ENCODE measurements at places on chromosomes 7 and 10.

DNA sequence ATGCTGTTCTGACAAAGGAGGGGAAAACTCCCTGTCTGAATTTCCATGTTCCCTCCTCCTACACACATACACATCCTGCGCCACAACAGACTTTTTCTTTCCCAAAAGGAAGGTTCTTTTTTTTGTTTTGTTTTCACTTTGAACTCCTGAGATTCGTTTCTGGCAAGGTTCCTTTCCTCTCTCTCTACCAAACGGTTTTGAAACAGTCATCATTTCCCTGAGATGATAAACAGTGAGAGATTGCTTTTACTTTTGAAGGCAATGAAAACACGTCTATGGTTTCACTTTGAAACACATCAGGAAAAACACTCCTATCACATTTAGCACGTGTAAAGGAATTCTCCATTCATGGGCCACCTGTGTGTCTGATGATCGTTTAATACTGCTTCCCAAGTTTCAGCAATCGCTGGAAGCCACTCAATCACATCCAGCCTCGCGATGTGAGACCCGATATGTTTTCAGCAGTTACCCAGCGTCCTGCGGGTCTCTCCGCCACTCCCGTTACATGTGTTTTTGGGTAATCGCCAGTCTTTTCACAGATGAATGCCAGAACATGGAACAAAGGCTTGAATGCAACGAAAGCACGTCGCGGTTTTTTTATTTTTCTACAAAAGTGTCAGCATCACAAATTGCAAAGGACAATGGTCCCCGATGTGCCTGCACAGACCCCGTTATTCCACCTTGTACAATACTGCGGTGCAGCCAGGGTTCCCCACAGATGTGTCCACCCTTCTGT lies 62.8 kb upstream of the CUX1 start:
- no peak for DNase-seq

DNA sequence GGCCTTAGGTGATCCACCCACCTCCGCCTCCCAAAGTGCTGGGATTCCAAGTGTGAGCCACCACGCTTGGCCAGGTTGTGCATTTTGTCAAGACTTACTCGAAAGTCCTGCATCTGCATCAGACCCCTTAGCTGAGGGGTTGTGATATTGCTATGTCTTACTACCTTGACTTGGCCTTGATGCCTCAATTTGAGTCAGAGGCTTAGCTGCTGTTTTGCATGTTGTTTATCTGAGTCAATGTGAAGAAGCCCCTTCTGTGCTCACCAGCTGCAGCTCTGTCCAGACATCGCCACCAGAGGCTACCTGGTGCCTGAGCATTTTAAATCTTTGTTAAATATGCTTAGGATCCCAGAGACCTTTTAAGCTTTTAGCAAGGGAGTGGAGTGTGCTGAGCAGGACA lies 18.1 kb downstream of the UBE2D4 start:
- no peak for DNase-seq

- no peak for DNase-seq
Measured at GRCh38 chr7:151883857-151884256, 6.9 kb upstream of the PRKAG2 start.

GRCh38 chr10:66513504-66513903 lies 412.3 kb upstream of the LRRTM3 start:
- DNase-seq = no peak

- no peak for DNase-seq
Measured at GRCh38 chr7:150931199-150931869, 46.8 kb downstream of the KCNH2 start.

- no peak for DNase-seq
Measured at GRCh38 chr10:126661356-126661755, 9.1 kb downstream of the C10orf90 start.

- DNase-seq = no peak
Measured at GRCh38 chr10:82558014-82558607, 683.1 kb downstream of the NRG3 start.

GRCh38 chr10:80137031-80137862 lies 4.7 kb downstream of the PLAC9 start:
- no peak for DNase-seq

DNA sequence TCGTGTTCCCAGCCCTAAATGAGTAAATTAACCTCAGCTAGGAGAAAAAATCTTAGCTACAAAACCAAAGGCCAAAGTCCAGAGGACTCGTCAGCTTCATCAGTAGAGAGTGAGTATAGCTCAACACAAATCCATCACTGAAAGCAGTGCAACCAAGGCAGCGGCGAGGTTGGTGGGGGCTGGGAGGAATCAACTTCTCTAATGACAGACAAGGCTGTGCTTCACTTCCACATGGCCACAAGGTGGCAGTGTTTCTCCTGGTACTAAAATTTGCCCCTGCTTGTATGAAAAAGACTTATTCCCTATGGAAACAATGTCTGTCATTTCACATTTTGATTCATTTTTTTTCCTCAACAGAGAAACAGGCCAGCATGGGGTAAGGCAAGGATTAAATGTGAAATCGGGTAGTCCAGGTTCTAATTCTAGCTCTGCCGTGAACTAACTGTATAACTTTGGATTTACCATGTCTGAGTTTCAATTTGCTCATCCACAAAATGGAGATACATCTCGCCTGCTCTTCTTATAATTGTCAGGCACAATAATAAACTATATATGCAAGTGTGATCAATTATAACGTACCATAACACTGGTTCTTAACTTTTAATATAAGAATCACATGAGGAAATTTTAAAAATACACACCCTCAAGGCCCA lies 39.3 kb downstream of the FAS start:
- peak; percentile 62 for DNase-seq
